ENCODE measurements at places on chromosomes 12 and 14.

- no peak for DNase-seq
Observed at GRCh38 chr12:109307051-109307450, 2.0 kb downstream of the FOXN4 start.

GRCh38 chr14:49966971-49967630, 74.2 kb downstream of the ARF6 start:
- DNase-seq, result no peak

DNA sequence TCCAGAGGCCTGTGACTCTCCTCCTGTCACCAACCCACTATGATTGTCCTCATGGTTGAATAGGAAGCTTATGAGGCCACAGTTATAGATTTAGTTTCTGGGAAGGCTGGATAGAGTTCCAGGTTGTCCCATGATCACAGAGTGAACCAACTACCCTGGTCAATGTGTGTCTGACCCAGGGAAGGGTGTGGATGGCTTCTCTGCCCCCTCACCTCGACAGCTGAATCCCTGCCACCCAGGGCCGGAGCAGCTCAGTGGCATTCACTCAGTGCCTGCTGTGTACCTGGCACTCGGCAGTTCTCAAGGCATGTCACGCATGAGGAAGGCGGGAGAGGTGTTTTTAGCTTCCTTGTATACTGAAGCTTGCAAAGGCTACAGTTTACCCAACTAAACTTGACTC, 43.2 kb downstream of the JDP2 start:
- no peak for DNase-seq

DNA sequence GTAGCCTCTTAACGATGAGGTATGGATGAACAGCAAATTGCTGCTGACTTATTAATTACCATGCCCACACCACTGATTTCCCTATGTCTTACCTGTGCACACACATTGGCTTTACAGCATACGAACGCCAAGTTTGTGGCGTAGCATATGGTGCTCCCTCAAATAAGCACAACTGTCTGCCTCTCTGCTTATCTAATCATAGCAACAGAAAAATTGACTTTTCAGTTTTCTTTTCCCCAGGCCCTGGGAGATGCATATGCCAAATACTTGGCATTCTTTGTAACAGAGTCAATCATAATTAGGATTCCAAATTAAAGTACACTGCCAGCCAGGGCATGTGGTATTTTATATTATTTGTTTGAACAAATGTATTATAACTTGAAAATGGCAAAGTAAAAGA, 625.5 kb downstream of the DIO2 start:
- DNase-seq, result no peak

GRCh38 chr14:80637756-80638619, 303.6 kb downstream of the CEP128 start:
- DNase-seq, result no peak

DNA sequence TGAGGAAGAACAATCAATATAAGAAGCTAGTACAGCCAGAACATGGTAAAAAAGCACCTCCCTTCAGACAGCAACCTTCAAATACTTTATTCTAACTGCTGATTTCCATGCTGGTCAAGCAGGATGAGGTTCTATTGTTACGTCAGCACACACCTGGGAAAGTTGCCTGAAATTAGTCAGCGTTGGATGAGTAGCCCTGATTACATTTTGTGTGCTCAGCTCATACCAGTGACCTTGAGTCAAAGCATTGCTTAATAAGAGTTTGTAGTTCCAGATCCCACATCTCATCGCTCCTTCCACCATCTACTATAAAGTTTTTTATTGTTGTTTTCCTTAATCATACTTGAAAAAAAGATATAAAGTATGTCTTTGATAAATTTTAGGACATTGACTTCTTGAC, 361.5 kb downstream of the EGLN3 start:
- no peak for DNase-seq

DNA sequence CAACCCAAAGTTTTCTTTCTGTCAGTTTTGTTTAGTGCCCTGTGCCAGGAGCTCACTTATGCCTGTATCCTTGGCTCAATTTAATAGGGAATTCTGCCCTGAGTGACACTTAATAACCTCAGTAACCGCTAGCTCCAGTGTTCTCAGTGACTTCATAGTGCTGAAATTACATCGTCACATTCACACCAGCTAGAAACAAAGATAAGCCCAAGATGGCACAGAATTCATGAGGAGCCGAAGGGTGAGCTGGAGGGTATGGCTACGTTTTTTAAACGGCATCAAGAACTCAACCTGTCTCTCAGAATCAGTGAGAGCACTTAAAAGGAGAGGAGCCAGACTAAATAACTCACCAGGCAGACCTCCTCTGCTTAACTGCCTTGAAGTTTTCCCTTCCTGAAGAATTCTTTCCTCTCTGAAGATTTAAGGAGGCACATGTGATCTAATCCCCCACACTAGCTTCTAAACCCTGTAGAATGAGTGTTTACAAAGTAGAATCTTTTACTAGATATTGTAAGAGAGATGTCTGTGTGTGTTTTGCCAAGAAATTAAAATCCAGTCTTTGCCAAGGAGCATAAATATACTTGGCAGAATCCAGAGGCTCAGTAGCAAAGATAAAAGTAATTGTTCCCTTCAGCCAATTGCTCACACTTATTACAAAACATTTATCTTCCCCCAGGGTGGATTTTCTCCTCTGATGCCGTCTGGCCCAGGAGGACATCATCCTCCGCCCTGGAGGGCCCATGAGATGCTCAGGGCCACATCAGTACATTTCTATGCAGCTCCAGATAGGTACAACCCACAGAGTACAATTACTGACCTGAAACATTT, 37.3 kb downstream of the PTGER2 start:
- no peak for DNase-seq

- no peak for DNase-seq
Observed at GRCh38 chr12:110577864-110578693, 5.0 kb downstream of the PPTC7 start.

DNA sequence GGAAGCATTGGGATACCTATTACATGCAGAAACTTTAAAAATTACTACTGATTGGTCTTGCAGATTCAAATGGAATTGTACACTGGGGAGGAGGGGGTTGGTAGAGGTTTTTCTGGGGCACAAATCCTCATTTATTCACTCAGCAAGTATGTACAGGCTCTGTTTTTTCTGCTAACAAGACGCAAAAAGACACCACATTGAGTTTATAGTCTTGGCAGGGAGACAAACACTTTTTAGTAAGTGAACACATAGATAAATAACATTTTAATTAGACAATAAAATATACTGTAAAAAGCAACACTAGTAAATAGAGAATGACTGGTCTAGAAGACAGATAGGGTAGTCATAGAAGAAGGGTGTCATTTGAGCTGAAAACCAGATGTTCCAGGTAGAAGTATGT, 23.8 kb downstream of the GLIPR1L2 start:
- no peak for DNase-seq

GRCh38 chr14:70009961-70010360, 130.7 kb downstream of the SMOC1 start:
- DNase-seq, result no peak

- no peak for DNase-seq
Observed at GRCh38 chr14:23483236-23483854, 13.8 kb downstream of the NGDN start.

- peak; percentile 1 for DNase-seq
Observed at GRCh38 chr14:66495218-66496098, 9.3 kb downstream of the CCDC196 start.

DNA sequence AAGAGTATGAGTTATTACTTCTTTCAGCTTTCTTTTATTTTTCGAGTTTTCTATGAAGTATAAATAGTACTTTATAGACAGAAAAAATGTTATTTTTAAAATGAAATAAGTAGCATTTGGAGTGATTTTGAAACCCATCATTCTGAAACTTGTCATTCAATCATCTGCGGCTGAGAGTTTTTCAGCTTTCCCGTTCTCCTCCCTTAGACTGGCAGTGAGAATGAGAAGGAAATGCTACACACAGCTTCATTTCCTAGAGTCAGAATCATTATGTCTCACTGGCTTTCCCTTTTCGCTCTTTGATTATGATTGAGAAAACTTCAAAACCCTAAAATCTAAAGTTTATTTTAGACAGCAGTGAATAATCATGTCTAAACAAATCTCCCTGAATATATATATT, 33.7 kb upstream of the GNPNAT1 start:
- DNase-seq, result no peak

DNA sequence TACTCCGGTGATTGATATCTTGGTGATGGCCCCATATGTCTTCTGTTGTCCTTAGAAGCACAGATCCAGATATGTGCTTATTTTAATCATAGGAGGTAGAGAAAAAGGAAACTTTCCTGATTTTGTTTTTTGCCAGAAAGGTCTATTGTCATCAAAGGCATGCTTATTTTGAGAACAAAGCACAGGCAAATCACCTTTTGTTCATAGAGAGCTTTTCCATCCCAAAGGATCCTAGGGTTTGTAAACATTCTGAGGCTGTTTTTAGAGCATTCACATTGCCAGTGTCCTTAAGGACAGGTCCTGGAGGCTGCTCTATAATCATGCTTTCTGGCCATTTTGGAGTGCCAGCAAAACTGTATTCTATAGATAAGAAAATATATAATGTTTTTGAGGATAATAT, 148.5 kb upstream of the SEL1L start:
- no peak for DNase-seq

- no peak for DNase-seq
Observed at GRCh38 chr12:1936406-1937320, 18.2 kb upstream of the CACNA2D4 start.

DNA sequence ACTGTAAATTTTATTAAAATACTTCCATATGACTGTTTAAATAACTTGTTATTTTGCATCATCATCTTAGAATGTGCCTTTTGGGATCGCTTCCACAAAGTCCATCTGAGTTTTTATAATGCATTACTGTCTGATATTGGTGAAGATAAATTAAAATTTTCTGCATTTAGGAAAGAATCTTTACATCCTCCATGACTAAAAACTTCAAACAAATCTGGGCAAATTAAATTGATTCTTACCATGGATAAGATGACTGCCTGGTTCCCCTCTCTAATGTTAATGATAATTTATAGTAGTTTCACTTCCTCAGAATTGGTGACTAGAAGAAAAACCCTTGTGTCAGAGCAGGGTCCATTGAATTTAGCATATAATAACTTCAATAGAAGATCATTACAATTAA, 94.7 kb upstream of the SLC38A4 start:
- no peak for DNase-seq

- DNase-seq, result no peak
Observed at GRCh38 chr14:100250732-100251465, 12.0 kb downstream of the YY1 start.

DNA sequence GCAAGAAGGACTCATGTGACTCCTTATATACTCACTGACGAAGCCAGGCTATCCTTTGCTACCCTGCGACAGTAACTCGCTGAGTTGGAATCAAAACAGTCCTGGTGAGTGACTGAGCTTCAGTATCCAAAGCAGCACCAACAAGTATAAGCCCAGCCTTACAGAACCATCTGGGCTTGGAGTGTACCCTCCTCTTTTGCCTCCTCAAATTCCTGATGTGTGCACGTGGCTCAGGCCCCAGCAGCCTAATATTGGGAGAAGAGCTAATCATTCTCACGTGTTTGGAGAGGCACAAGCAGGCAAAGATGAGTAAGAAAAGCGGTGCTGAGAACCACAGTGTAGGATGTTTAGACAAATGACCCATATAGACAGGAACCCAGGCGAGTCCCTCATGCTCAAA, 34.4 kb downstream of the PPTC7 start:
- no peak for DNase-seq

GRCh38 chr12:12606781-12607589, 4.7 kb upstream of the CREBL2 start:
- DNase-seq, result no peak

GRCh38 chr12:57813111-57813970, 5.2 kb downstream of the AVIL start:
- DNase-seq, result no peak

DNA sequence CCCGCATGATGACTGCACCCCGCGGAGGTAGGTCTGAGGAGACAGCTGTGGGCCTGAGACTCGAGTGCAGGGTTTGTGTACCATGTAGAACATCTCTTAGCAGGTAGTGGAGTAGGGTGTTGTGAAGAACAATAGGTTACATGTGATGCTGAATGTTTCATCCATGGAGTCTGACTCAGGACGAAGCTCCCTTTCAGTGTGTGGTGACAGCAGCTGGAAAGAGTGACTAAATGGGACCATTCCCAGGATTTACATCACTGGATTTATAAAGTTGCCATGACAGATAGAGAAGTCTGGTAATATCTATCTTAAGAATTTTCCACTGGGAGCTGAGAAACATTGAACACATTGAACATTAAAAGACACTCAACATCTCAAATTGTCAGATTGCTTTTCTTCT, 259.6 kb upstream of the RGS6 start:
- DNase-seq, result no peak

- no peak for DNase-seq
Observed at GRCh38 chr12:10194160-10194670, 15.4 kb downstream of the TMEM52B start.

GRCh38 chr12:112149596-112149995, 24.2 kb downstream of the TRAFD1 start:
- no peak for DNase-seq

DNA sequence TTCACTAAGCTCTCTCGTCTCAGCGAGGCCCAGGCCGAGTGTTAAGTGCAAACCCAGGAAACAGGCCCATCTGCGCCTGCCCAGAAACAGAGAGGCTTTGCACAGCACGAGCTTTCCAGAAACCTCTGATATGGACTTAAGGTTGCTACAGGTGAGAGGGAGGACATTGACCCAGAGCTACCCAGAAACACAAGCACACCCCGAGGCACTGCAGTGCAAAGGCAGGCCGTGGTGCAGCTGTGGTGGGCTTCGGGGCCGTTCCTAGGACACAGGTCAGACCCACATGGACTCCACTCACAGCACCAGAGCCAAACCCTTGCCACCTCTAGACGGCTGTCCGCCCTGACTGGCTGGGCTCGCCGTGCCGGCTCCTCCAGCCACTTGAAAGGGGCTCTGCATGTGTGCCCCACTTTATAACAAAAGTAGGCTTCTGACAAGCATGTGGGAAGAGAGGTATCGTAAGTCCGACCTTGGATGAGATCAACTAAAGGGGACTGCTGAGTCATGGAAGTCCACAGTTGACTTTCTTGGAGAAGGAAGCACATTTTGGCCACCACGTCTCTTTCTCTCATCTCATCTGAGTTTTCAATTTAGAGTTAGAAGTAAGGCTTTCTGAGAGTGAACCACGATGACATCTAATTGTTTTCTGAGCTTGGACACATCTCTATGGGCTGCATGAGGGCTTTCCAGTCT, 38.2 kb downstream of the CACNA2D4 start:
- no peak for DNase-seq

Measured in T-helper 9 cell (primary cell).